ENCODE measurements at places on chromosomes 7 and 10.

- no peak for DNase-seq
Measured at GRCh38 chr10:43338117-43338516, 33.3 kb upstream of the FXYD4 start.

DNA sequence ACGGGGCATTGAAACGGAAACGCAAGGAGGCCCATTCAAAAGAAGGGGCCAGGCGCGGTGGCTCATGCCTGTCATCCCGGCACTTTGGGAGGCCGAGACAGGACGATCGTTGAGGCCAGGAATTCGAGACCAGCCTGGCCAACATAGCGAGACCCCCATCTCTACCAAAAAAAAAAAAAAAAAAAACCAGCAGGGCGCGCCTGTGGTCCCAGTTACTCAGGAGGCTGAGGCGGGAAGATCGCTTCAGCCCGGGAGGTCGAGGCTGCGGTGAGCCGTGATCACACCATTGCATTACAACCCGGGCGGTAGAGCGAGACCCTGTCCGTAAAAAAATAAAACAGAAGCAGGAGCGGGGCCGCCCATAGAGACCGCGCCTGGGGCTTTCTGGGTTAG lies 396 bp downstream of the PSMG3 start:
- DNase-seq, result no peak

GRCh38 chr10:24703700-24704099 lies 20.0 kb downstream of the ARHGAP21 start:
- DNase-seq, result no peak

DNA sequence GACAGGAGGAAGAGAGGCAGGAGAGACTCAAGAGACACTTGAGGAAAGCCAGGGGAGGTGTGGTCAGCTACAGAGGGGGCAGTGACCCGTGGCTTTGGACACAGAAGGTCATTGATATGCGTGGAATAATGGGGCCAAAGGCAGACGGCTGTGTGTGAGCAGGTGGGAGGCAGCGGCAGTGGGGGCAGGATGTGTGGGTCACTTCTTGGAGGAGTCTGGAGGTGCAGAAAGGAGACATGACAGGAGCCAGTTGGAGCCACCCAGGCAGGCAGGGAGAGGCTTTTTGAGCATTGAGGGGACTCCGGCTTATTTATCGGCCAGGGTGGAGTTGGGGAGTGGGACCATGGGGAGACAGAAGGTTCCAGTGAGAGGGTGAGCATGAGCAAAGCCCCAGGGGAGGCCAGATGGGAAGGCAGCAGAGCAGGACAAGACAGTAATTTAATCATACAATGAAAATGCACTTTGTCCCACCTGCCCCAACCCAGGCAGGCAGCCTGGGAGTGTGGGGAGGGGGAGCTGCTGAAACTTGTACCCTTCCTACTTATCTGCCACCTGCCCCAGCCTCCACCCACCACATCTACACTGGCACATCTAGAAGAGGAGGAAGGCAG lies 5.0 kb downstream of the LDB3 start:
- no peak for DNase-seq

DNA sequence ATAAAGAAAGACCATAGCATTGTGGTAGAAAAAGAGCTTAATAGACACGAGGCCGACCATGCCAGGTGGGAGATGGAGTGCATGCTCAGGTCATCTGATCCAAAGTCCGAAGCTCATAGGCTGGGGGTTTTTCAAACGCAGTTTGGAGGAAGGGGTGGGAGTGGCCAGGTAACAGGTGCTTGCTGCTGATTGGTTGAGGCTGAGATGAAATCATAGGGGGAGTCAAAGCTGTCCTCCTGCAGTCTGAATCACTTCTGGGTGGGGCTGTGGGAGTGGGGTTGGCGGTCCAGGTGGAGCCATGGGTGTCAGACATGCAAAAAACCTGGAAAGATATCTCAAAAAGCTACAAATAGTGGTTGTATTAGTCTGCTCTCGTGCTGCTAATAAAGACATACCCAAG lies 2.8 kb upstream of the ERCC6 start:
- no peak for DNase-seq

DNA sequence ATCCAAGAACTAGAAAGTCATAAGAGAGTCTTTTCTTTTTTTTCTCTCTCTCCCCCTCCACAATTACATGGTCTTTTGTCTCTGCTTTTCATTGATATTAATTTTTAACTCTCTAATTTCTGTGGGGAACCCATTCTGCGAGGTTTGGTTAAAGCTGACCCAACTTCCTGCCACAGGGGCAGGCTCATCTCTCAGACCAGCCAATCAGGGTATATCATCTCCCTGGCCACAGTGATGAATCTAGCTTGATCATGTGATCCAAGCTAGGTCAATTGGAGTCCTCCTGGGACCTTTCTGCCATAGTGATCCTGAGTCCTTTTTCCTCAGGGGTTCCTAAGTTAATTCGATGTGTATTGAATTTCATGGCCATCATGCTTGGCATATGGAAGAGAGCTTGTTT lies 38.0 kb upstream of the TRUB1 start:
- DNase-seq, result no peak

DNA sequence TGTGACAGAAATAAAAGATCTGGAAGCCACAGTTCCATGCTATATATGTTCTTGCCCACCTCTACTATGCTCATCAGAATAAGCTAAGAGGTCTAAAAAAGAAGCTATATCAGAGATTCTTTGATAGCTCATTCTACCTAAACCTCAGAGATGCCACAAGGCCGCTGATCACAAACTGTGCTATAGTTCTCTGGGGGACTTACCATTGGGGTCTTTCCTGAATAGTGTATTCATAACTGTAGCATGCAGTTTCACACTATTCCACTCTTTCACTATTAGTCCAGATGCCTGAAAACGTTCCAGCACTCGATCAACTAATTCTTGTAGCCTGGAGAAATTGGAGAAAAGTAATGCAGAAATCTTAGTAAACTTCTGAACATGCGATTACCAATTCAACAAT lies 44.5 kb upstream of the SPOCK2 start:
- no peak for DNase-seq

- DNase-seq, result no peak
Measured at GRCh38 chr10:117316701-117317100, 58.5 kb downstream of the PDZD8 start.

All from Calu3 (cell line).